ENCODE measurements at places on chromosomes 5 and 9.

GRCh38 chr5:146273109-146273508 is 65.5 kb upstream of the POU4F3 start:
- no peak for DNase-seq

DNA sequence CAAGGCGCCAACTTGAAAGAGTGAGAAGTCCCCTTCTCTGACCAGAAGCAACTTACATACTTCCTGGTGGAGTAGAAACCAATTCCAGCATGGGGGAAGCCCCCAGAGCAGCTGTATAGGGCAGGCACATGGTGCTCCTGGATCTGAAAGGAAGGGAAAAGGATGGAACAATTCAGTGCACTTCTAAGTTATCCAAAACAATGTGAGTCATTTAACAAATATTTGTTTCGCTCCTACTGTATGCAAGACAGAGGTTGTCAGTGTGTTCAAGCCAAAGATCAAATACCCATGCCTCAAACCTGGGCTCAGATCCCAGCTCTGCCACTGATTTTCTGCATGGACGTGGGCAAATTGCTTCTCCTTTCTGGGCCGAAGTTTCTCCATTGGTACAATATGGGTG is 67.1 kb downstream of the LHX2 start:
- no peak for DNase-seq

- no peak for DNase-seq
These were observed 794 bp upstream of the DCAF12 start for GRCh38 chr9:34127035-34127948.

DNA sequence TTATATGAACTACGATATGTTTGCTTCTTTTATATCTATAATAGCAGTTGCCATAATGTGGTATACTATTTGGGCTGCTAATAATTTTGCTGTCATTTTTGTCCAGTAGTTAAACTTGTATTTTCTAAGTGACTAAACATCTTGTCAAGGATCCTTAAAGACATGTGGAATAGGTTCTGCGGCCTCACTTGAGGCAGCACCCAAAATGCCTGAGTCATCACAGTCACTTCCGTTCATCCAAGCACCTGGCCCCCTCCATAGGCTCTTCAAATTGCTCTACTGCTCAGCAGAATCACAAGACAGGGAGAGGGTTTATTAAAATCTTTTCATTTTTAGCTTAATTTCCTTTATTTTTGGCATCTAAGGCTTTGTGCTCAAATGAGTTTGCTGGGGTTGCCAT is 259.1 kb downstream of the AOPEP start:
- DNase-seq = no peak

DNA sequence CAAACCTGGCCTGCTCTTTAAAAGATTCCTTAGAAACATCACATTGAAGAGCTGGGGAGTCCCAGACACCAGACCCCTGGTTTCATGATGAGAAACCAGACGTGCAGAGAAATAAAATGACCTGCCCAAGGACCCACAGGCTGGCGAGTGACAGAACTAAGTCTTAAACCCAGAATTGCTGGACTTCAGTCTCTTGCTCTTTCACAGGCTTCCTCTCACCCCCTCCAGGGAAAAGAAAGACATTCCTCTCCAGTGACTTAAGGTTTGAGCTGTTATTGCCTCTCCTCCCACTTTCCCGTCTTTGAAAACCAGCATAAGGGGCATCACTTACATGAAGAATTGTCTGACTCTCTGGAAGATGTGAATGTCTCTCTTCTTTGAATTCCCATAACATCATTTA is 535.2 kb downstream of the IRX1 start:
- DNase-seq = no peak

DNA sequence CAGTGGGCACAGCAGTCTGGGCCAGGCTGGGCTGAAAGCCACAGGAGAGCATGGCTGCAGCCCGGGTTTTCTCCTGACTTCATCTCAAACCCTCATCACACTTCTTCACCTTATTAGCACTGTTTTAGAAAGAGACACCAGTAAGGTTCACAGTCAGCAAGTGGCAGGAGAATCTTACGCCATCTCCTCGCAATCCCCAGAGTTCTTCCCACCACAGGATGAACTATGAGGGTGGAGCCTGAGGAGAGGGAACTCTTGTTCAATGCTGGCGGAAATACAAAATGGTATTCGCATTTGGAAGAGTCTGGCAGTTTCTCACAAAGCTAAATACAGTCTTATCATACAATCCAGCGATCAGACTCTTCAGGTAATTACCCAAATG is 14.7 kb downstream of the BICD2 start:
- no peak for DNase-seq

- DNase-seq = no peak
These were observed 10.8 kb downstream of the S1PR3 start for GRCh38 chr9:89001917-89002540.

DNA sequence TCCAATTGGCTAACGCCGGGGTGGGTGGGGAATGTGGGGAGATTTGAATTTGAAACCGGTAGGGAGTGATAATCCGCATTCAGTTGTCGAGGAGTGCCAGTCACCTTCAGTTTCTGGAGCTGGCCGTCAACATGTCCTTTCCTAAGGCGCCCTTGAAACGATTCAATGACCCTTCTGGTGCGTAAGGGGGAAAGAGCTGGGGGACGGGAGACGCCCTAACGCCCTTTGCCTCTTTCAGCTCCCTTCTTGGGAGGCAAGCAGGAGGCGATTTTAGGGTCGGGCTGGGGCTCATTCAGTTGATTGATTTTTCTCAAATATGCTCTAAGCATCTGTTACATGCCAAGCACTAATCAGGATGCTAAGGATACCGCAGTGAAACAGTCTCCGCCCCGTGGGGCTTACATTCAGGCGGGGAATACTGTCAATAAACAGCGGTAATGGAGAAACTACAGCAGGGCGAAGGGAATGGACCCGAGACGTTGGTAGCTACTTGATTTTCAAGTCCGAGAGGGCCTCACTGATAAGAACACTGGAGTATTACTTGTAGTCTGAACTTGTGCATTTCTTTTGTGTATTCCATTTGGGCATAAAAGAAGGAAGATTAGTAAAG is at the start of gene HMMR:
Gene HMMR (plus strand): TSS at position 71 of the 610 bp plus-strand sequence. CDS start 61 bp downstream, at position 132.
- DNase-seq = no peak

DNA sequence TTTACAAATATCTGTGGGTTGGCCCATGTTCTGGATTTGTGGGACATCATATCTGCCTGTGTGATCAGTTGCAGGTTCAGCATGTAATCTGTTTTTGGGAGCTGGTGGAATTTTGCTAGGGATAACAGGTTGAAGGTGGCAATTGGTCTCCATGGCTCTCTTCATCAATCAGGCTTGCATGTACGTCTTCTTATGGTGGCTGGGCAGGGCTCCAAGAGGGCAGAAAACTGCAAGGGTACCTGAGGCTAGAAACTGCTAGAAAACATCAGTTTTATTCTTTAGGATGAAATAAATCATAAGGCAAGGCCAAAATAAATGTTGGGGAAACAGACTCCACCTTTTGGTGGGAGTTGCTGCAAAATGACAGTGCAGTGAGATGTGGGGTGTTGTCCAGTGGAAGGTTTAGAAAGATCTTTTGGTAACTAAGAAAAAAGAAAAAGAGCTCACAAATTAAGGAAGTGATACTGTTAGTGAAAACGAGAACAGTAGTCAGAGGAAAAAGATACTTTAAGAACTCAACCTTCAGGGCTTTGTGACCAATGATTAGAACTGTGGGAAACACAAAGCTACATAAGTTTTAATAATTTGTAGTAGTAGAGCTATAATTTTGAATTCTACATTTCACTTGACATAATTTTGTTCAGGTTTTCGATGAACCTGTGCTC is 300.7 kb upstream of the IZUMO3 start:
- DNase-seq = no peak

DNA sequence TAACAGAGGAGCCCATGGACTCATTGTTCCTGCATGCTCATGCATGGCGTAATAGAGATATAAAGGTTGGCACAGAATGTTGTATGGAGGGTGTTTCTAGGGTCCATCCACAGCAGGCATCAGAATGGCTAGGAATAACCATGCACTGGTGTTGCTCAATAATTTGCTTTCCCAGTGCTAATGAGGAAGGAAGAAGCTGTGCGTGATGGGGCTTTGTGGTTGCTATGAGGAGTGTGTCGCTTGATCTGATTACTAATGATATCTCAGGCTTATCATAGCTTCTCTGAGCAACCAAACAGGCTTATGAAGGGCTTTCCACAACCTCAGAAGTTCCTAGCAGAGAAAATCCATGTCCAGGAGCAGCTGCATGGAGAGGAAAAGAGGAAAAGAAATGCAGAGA is 151.3 kb upstream of the TRPC7 start:
- no peak for DNase-seq

- DNase-seq = no peak
These were observed 19.0 kb downstream of the OLFML2A start for GRCh38 chr9:124795881-124796431.

DNA sequence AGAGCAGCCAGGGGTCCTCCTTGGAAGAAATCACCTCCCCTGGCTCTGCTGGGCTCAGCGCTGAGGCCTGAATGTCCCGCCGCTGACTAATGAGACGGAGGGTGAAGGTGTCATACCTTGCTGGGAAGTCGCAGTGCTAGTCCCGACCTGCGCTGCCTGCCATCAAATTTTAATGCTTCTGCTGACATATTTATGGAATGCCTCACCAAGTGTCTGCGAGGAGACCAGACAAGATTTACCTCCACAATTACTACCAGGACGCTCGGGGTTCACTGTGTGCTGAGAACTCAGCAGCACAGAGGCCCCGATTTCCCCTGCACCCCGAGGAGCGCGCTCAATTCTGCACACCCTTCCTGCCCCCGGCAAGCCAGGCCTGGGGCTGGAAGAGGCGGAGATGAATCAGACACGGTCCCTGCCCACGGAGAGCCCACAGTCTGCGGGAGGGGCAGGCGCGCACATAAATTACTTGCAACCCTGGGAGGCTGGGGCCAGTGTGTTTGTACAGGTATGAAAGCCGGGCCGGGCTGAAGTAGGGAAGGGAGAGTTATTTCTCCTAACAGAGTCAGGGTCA is 175.2 kb downstream of the PAX5 start:
- DNase-seq = no peak

Data from activated CD4-positive, alpha-beta T cell treated with anti-CD3 and anti-CD28 coated beads for 24 hours (primary cell).